GM23338 (cell line): ENCODE measurements at places on chromosomes 7 and 10. TPM values are rescaled to one million over a fixed set of nuclear protein-coding genes. Genes with fewer than 3 reads are reported as not detected.

The PTPRZ1 gene
- 160 and 167 TPM in 2 replicates for polyA plus RNA-seq

The HEPACAM2 gene
- polyA plus RNA-seq: not detected in 2 replicates

The SEMA4G gene
- 5.3 and 6.3 TPM in 2 replicates for polyA plus RNA-seq

The FAM170B gene
- polyA plus RNA-seq: not detected in 2 replicates

- no peak for DNase-seq
Measured at GRCh38 chr7:139946533-139946932, 116.2 kb downstream of the PARP12 start.

DNA sequence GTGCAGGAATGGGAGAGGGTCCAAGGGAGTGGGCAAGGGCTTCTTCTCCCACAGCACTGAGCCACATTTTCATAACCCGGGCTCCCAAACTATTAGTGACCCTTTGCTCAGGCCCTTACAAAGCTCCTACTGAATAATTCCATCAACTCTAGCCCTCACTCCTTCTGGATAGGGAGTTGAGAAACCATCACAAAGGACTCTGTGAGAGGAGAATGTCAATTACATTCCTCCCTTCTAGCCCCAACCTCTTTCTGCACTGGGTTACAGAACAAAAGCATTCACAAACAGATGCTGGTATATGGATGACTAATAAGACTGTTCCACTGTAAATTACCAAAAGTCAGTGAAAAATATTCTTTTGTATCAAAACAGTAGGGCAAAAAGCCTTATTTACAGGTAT is 203.7 kb downstream of the SORCS1 start:
- DNase-seq: peak; percentile 29

DNA sequence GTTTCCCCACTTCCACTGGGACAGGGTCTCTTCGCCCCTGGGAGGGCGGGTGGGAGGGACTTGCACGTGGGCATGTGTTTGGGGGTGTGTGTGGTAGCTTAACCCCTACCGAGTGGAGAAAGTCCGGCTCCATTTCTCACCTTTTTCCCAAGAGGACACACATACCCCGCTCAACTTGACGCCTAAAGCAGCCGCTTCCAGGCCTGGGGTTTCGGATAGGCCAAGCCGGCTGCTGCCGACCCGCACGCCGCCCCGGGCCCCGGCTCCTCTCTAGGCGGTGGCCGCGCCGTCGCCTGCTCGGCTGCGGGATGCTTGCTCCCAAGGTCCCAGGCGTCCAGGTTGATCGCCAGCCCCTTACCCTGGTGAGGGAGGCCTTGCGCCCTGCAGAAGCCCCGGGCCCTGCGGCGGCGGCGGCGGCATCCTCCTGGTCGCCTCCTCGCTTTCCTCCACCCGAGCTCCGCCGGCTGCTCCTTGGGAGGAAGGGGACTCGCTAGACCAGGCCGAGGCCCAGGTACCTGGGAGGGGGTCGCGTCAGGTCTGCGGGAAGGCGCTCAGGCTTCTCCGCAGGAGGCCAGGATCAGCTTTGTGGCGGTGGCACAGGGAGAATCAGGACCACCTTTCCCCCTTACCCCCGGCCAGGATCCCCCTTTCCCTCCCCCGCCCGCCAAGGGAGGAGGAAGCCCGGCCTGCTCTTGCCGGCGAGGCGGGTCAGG is 3.2 kb upstream of the GATA3 start:
- peak; percentile 71 for DNase-seq

- DNase-seq: no peak
Measured at GRCh38 chr10:69865450-69865849, 63.7 kb downstream of the COL13A1 start.

DNA sequence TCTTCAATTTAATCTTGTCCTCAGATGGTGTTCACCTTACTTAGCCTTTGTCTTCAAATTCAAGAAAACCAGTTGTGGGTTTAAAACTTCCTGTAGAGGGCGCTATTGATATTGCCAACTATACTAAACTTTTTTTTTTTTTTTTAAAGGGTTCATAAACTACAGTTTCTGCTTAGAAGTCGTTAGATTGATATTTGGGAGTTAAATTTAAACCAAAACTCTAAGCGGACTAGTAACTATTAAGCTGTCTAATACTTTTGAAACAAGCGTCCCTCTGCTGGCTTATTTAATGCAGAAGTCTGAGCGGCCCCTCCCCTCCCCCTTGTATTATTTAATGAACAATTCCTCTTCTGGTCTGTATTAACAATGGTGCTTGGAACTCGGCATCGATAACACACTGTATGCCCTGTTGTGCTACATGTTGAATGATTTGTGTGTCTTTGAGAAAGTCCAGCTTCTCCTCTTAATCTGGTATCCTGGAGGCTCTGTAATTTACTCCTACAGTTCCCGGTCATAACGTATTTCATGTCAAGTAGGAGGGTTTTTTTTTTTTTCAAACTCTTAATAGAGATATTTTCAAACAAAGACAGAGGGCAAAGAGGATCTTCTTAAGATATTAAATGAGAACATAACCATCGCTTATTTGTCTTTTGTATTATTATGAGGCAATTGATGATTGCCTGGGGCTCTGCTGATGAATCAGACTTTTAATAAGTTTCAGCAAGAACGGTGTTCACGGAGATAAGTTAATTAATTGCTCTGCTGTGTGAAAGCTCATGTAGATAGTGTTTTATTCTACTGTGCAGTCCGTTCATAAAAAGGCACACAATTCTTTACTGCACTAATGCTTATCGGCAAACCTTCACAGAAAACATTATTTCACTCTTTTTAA is 22.6 kb upstream of the CREB5 start:
- DNase-seq: peak; percentile 85

- no peak for DNase-seq
Measured at GRCh38 chr7:24905996-24906770, 73.8 kb downstream of the OSBPL3 start.
